ENCODE measurements at places on chromosomes 2 and 18.

- DNase-seq = no peak
Observed at GRCh38 chr2:36455788-36456187, 100.2 kb downstream of the CRIM1 start.

GRCh38 chr2:69139778-69140670, 127.0 kb downstream of the ANTXR1 start:
- DNase-seq = no peak

- DNase-seq = no peak
Observed at GRCh38 chr2:232761301-232761907, 15.0 kb downstream of the KCNJ13 start.

DNA sequence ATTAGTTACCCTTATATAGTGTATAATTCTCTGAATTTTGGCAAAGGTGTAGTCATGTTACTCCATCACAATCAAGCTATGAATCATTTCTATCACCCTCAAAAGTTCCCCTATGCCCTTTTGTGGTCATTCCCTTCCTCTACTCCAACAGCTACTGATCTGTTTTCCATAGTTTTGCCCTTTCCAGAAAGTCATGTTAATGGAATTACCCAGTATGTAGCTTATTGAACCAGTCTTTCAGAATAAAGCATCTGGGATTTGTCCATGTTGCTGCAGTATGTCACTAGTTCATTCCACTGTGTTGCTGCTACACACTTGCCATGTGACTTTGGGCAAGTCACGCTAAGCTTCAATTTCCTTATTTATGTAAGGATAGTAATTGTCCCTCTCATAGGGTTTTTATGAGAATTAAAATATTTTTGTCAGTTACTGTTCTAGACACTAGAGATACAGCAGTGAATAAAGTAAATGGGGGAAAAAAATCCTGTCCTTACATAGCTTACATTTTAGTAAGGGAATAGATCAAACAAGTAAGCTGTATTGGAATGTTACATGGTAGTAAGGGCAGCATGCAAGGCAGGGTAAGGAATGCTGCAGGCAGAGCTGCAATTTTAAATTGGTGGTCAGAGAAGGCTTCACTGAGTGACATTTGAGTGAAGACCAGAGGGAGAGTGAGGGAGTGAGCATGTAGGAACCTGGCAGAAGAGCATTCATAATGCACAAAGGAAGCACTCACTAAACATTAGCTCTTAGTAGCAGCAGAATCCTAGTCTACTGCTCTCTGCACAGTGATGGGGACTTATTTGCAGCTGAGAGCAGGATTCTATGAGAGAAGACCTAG, 80.3 kb upstream of the TSPYL6 start:
- no peak for DNase-seq

- DNase-seq = no peak
Observed at GRCh38 chr2:658426-658825, 18.8 kb downstream of the TMEM18 start.

GRCh38 chr2:29963972-29964570, 42.7 kb upstream of the ALK start:
- DNase-seq = no peak

- DNase-seq = no peak
Observed at GRCh38 chr2:140242889-140243288, 1462.7 kb upstream of the NXPH2 start.

- no peak for DNase-seq
Observed at GRCh38 chr2:6924101-6924923, 7.1 kb downstream of the RNF144A start.

- DNase-seq = peak; percentile 38
Observed at GRCh38 chr2:196719110-196719872, 79.8 kb downstream of the CCDC150 start.

DNA sequence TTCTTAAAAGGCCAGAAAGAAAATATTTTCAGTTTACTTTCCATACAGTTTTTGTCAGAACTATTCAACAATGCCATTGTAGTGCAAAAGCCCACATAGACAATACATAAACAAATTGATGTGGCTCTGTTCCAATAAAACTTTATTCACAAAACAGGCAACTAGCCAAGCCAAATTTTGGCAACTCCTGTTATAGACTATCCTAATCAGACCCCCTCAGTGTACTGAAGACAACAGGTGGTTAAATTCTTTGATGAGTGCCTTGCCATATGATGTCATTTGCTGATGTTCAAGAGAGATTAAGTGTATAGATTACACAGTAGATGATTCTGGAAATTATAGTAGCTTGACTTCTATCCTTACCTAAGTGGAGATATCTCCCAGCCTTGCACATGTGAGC, 83.4 kb downstream of the FANCL start:
- no peak for DNase-seq

DNA sequence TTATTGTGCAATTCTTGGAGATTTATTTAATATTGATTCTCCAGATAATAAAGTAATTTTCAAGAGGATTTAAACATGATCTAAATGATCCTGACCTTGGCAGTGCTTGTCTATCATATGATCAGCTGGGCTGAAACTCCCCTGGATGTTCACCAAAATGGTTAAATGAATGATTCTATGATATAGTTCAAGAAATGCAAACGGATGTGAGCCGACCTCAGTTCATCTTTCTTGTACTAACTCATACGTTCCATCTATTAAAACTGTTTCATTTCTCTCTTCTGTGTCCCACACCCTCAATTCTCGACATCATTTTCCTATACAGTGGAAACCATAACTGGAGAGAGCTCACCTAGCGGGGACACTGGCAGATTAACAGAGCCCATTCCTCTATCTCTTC, 281.7 kb upstream of the CCDC68 start:
- DNase-seq = no peak

DNA sequence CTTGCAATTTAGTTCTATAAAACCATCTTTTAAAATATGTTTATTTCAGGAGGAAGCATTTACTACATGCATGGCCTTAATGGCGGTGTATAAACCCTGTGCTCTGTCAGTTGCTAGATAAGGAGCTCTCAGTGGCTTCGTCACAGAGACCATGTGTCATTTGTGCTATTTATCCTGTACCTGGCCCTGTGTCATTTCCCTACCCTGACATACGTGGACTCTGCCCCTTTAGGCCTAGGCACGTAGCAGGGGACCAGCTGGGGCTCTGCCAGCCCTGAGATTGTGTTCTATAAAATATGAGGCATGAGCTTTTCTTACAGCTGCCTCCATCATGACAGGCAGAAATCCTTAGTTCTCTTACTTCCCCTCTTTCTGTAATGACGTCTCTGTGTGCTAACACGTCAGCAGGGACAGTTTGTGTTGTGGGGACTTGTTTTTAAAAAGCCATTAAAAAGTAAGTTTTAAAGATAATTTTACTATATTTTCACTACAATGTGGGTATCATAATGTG, 88.0 kb downstream of the ITGB1BP1 start:
- DNase-seq = no peak

DNA sequence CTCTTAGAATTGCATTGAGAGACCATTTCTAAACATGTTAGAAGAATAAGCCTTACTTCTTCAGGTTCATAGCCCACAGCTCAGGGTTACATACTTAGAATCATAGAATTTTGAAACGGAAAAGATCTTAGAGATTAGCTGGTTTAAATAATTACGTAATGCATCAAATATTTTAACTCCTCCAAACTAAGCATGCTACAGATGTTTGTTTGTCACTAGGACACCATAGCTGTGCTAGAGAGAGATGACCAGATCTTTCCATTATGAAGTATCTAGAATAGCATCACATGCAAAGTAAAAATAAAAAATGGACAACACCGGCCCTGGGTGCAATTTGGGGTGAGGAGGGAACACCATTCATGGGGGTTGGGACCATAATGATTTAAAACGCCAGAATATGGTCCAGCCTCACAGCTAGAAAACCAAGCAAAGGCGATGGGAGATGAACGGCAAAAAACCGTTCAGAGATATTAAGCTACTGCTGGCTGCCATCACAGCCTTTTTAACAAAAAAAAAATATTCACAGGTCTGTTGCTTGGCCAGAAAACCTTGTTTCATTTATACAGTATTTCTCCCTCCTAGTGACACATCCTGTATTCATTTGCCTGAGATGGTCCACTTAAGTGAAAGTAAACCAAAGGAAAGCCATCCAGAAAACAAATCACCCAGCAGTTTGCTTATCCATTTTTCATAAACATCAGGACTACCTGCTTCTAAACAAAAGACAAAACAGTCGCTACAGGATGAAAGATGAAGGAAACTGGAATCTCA, 94.2 kb downstream of the EPHA4 start:
- DNase-seq = no peak

GRCh38 chr2:157172866-157173578, 84.5 kb upstream of the GALNT5 start:
- no peak for DNase-seq

- no peak for DNase-seq
Observed at GRCh38 chr2:36812196-36812595, 115.7 kb downstream of the VIT start.

DNA sequence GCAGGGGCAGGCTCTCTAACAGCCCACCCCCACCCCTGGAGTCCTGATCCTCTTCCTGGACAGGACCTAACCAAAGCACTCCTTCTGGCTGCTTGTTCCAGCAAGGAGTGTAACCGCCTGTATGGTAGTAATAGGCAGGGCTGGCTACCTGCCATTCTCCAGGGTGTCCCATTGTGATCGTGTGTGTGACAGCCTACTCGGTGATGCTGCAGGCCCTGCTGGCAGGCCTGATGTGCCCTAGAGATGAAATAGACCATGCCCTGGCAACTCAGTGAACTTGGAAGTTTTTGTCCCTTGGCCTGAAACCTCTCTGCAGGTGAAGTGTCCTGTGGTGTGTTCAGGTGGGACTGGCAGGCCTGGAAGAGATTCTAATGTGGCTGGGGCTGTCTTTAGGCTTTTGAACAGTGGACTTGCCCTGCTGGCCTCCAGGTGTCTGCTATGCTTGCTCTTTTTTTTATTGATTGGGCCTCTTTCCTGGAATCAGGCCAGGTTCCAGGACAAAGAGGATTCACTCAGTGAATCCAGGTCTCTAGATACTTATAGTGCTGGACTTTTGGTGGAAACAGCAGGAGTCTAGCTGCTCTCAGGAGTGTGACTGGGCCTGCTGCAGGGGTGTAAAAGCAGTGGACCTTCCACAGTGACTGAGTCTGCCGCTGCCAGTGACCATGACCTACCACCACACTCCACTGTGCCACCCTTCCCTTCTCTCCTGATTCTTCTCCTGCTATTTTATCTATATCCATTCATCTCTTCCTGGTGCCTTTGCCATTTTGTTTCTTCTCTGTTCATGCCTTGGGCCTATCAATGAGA, 132.1 kb downstream of the CTIF start:
- no peak for DNase-seq

GRCh38 chr2:67899187-67899586, 163.6 kb downstream of the C1D start:
- DNase-seq = no peak
